Naive thymus-derived CD8-positive, alpha-beta T cell (primary cell): ENCODE measurements at places on chromosomes 6 and 20. TPM values are rescaled to one million over a fixed set of nuclear protein-coding genes. Genes with fewer than 3 reads are reported as not detected.

GRCh38 chr6:20203561-20204511 is 8.4 kb downstream of the MBOAT1 start:
- no peak for DNase-seq

GRCh38 chr6:5337573-5337972 is 76.3 kb downstream of the FARS2 start:
- DNase-seq: no peak

- DNase-seq: no peak
Observed at GRCh38 chr6:154239392-154239791, 117.2 kb downstream of the IPCEF1 start.

Gene GNAS-AS1
- 1.3 TPM for total RNA-seq

Gene LTB
- 450 TPM for total RNA-seq

Gene ADGRF1
- total RNA-seq: not detected
